ENCODE measurements at places on chromosomes 6 and 20.
A peak's percentile ranks its signal among the peaks of the same experiment; 100 is the strongest.

DNA sequence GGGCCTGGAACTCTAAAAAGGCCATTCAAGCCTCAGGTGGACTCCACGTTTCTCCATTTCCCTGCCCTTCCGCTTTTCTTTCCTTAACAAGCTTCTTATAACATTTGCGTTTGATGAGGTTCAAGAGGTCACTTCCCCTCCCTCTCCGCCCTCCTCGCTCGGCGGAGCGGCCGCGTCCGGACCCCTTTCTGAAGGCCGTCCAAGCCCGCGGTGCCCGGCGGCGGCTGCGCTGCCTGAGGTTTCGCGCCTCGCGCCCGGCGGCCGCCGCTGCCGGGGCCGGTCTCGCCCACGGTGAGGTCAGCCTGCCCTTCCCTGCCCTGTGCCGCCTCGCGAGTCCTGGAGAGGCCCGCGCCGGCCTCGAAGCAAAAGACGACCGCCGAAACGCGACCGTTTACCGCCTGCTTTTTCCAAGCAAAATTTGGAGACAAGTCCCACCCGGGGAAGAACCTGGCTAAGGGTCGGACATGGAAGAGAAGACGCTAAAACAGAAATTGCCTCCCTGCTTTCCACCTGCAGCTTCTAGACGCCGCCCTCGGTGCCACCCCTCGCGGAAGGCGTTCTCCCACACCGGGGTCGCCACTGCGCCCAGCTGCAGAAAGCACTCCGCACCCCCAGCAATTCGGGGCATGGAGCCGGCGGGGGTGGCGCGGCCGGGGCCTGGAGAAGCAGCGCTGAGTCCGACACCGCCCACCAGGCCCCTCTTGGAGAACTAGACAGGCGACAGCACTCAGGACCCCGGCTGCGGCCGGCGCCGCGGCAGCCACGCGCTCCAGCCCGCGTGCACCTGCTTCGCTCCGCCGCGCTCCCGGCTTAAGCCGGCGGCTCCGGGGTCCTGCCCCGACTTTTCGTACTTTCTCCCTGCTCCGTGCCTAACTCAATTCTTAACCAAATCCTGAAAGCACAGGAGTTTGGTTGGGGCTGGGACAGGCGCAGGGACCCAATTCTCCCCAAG, 11.0 kb upstream of the FOXF2 start:
- DNase-seq = no peak

GRCh38 chr6:20366082-20366830, 35.4 kb upstream of the E2F3 start:
- DNase-seq = peak; percentile 44

- no peak for DNase-seq
Observed at GRCh38 chr6:36378243-36378920, 9.1 kb downstream of the ETV7 start.

GRCh38 chr6:109118337-109118736, 23.0 kb downstream of the CEP57L1 start:
- no peak for DNase-seq

DNA sequence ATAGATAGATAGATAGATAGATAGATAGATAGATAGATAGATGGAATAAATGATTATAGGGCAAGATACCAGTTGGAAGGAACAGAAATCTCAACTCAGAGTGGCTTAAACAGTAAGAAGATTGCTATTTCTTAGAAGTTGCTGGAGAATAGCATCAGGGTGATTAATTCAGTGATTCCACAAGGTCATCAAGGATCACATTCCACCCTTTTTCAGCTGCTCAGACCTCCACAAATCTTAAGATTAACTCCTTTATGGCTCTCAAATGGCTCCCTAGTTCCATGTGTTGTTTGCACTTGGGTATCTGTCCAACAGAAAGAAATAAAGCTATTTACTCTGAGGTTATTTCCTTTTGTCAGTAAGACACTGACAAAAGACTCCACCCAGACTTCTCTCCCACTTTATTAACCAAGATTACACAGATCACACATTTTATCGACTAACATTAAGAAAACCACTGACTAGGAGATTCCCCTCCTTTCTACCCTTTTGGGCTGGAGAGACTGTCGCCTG, 68.3 kb upstream of the KIF16B start:
- no peak for DNase-seq

DNA sequence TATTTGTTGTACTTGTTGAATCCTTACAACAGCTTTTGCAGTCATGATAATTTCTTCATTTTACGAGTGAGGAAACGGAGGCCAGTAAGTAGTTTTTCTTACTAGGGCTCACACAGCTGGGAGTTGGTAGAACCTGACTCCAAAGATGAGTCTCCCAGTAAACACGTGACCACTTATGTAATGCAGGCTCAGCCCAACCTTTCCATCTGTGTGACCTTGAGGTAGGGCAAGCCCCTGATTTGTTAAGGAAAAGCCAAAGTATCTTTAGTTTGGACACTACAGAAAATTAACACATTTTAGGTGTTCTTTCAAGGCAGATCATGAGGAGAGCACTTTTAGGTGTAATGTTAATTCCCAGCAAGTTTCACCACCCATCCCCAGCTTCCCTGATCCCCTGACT, 111.3 kb downstream of the LRRC1 start:
- no peak for DNase-seq

DNA sequence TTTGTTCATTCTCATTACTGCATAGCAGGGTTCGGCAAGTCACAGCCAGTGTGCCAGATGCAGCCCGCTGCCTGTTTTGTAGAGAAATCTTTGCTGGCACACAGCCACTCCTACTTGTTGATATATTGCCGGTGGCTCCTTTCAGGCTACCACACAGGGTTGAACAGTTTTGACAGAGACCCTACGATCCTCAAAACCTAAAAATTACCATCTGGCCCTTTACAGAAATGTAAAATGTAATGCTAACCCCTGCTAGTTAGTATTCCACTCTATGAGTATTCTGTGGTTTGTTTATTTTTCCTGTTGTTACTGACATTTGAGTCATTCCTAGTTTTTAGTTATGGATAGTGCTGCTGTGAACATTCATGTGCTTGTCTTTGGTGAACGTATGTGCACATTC, 11.5 kb downstream of the DHX35 start:
- DNase-seq = no peak

- DNase-seq = no peak
Observed at GRCh38 chr6:39073471-39074355, 25.1 kb downstream of the GLP1R start.

DNA sequence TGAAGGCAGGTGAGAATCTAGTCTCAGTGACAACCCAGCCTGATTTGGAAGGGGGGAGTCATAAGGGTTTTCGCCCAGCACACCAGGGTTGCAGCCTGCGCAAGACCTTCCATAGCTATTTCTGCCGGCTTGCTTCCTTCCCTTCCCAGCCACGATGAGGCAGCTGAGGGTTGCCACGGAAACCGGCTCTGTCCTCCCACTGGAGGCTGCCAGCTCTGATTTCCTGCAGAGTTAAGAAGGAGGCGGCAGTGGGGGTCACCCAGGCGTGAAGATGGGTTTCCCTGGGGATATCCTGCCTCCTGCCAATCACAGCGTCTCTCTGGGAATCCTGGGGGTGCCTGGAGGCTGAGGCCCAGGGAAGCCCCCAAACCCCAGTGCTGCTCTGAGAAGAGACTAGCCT, 23.1 kb upstream of the KCNB1 start:
- DNase-seq = no peak

- DNase-seq = no peak
Observed at GRCh38 chr6:34951731-34952130, 62.7 kb downstream of the ANKS1A start.

GRCh38 chr6:99871641-99872040, 122.4 kb downstream of the MCHR2 start:
- no peak for DNase-seq

GRCh38 chr20:45410887-45411286, 2.8 kb downstream of the DBNDD2 start:
- DNase-seq = no peak

DNA sequence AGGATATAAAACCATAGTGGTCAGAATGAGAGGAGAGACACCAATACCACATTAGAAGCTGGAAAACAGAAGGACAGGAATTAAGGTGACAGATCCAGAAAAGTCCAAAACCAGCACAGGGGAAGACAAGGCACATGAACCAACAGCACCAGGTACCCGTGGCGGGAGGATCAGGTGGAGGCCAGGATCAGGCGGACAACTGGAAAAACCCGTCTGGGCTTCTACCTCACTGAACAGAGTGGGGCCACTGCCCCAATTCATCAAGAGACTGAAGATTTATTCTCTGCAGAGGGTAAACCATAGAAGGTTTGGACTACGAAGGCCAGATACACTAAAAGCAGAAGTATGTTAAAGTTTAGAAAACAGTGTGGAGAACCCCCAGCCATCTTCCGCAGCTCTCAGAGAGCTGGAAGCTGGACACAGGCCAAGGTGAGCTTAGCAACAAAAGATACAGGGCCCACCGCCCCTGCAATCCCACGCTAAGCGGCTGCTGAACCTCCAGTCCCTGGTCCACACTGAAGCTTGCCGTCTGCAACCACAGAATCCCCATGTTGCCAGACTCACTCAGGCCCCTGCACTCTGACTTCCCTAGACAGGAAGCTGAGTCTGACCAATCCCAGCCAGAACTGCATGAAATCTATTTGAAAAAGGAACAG, 29.9 kb downstream of the ABHD12 start:
- no peak for DNase-seq

DNA sequence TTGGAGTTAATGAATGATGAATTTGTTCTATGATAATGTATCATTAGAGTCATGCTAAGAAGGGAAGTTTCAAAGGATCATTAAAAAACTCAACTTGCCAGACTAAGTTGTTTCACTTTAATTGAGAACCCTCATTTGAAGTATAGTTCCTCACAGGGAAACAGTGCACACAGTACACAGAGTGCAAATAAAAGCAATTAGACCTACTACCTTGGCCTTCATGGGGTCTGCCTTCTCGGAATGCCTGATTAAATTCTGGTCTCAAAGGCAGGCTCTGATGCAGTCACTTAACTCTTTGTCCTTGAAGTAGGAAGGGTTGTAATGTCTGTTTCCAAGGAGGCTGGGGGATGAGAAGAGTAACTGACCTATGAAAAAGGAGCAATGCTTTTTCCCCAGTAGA, 457.3 kb downstream of the TBC1D32 start:
- no peak for DNase-seq

GRCh38 chr6:38194282-38194572, 374.7 kb downstream of the ZFAND3 start:
- no peak for DNase-seq

DNA sequence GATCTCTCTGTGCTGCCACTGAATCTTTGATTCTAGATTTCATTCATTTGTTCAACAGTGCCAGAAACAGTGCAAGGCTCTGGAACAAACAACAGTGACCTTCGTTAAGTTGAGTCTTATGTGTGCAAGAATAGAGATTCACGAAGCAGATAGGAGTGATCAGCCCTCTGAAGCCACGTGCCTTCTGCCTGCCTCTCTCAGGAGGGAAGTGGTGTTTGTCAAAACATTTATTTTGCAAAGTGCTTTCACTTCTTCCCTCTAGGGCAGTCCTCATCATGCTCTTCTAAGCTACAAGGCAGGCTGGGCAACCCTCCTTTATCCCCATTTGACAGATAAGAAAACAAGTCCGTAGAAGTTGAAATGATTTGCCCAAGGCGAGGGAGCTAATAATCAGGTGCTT, 204.3 kb downstream of the TFAP2C start:
- no peak for DNase-seq

- no peak for DNase-seq
Observed at GRCh38 chr20:48294942-48295341, 509.7 kb upstream of the SULF2 start.

GRCh38 chr6:38997128-38997761, 51.3 kb upstream of the GLP1R start:
- peak; percentile 36 for DNase-seq

DNA sequence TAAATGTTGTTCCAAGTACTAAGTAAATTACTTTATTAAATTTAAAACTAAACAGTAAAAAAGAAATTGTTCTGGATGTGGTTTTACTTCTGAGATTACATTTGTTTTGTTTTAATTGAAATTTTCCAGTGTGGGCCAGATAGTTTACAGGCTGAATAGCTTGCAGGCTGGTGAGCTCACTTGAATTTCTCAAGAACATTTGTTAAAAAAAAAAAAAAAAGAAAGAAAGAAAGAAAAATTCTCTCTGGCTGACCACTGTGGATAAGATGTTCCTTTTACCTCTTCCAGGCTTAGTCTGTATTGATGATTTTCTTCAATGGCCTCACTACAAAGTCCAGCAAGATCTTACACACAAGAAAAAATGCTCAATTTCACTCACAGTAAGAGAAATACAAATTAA, 85.4 kb downstream of the PLCG1 start:
- no peak for DNase-seq

DNA sequence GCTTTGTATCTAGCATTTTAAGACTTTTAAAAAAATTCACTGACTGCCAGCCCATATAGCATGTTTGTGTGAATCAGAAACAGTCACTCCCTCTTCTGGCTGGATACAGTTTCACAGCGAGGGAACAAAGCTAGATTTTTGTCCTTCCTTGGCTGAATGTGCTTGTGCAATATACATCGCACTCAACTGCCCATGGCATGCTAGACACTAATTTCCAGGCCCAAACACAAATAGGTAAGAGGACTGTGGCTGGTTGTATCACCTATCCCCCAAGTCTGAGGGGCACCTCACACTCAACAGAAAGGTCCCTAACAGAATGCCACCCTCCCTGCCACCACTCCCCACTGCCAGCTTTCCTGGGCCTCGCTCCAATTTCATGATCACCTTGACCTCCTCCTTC, 16.2 kb upstream of the BLCAP start:
- no peak for DNase-seq

GRCh38 chr6:116096979-116097816, 3.5 kb upstream of the NT5DC1 start:
- no peak for DNase-seq

GRCh38 chr6:46217671-46218131, 46.9 kb upstream of the ENPP5 start:
- no peak for DNase-seq
